Activated T-cell treated with anti-CD3 and anti-CD28 coated beads, Interleukin-2, amount 50 U/mL, for 24 hours (primary cell): ENCODE measurements at places on chromosomes 3 and 15.

GRCh38 chr3:31724651-31725050 lies 191.9 kb downstream of the STT3B start:
- DNase-seq = no peak

DNA sequence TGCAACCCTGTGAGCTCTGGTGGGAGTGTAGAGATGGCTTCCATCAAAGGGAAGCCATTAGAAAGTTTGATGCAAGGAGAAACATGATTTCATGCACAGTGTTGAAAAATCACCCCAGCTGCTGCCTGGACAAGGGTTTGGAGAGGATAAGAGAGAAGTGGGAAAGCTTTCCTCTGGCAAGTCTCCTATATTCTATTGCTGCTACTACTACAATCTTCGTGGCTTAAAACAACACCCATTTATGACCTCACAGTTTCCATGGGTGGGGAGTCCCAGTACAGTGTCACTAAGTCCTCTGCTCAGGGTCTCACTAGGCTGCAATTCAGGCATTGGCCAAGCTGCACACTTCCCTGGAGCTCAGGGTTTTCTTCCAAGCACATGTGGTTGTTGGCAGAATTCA lies 229.3 kb downstream of the TAFA4 start:
- no peak for DNase-seq

- no peak for DNase-seq
Measured at GRCh38 chr3:106817706-106818105, 559.5 kb upstream of the CCDC54 start.

DNA sequence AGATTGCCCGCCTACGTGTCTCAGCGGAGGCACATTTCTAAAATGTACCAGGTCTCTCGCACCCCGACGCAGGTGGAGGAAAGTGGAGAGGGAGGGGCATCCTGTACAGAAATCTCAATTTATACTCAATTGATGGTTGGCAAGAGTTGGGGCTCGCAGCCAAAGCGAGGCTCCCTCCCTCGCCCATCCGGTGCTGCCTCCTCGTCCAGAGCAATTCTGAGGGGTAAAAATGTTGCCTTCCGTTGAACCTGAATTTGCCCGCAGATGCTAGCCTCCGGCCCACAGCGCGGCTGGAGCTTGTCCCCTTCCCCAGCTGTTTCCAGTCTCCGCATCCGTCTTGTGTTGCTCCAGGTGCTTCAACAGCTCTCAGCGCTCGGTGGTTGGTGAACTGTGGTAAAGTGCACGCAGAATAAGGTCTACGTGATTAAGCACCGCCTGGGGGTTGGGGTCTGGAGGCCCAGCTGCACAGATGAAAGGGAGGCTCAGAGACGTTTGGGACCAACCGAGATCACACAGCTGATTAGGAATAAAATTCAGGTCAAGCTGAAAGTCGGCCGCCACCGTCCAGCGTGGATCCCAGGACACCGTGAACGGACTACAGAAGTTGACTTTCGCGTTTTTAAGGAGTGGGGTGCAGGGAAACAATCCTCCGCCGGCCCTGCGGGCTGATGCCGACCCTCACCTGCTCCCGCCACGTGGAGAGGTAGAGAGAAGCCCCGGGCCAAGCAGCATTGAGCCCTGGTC lies 846 bp upstream of the POLG start:
- DNase-seq = no peak

DNA sequence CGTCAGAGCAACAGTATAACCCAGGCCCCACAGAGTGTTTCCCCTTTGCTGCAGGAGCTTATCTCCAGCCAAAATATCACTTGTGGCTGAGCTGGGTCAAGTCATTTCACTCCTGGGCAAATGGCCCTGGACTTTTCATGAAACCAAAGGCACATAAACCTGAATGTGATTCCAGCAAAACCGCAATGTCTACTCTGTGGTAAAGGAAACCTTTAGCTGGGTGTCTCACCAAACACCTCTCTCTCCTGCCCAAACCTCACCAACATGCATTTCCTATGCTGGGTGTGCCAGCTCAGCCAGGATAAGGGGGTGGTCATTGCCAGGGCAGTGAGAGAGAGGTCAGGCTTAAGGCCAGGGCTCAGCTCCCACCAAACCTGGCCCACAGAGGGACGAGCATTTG lies 67.4 kb downstream of the GTPBP8 start:
- no peak for DNase-seq

DNA sequence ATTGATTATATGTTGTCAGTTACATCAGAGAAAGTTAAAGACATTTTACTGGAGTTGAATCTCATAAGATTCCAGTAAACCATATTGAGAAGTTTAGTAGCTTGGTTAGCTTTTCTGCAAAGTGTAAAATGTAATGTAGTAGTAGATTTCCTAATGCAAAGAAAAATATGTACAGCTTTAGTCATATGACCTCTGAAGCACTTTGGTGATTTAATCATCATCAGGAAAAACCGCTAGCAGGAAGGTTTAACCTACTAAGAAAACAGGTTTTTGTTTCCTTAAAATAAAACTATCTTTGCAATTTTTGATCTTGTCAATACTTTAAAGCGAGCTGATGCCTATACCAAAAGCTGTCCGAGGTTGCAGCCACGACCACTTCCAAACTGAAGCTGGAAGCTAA lies 364.6 kb upstream of the ZNF385D start:
- DNase-seq = no peak
